ENCODE measurements at places on chromosomes 1 and 21.

DNA sequence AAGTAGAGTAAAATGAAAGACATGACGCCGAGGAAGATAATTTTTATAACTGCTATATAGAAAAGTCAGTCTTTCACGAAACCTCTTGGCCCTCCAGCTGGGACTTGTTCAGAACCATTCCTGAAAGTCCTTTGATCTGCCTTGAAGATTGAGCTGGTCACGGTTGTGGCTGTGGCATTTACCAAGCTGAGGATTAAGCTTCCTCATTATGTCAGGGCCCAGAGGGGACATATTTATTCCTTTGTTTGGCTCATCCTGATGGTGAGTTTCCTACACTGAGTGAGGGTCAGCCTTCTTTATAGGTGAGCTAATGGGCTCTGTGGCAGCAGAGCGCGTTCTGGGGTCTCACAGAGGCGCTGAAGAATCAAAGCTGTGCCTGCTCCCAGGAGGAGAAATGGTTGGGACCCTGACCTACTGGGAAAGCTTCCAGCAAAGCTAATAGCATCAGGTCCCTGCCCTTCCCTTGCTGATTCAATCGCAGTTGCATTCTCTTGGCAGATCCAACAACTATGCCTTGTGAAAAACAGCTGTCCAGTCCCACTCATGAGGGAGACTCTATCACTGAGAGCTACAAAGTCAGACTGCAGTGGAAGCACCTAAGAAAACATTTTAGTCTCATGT lies 43.2 kb upstream of the PBX1 start:
- no peak for DNase-seq

- no peak for DNase-seq
Measured at GRCh38 chr1:227794817-227795192, 20.7 kb upstream of the PRSS38 start.

DNA sequence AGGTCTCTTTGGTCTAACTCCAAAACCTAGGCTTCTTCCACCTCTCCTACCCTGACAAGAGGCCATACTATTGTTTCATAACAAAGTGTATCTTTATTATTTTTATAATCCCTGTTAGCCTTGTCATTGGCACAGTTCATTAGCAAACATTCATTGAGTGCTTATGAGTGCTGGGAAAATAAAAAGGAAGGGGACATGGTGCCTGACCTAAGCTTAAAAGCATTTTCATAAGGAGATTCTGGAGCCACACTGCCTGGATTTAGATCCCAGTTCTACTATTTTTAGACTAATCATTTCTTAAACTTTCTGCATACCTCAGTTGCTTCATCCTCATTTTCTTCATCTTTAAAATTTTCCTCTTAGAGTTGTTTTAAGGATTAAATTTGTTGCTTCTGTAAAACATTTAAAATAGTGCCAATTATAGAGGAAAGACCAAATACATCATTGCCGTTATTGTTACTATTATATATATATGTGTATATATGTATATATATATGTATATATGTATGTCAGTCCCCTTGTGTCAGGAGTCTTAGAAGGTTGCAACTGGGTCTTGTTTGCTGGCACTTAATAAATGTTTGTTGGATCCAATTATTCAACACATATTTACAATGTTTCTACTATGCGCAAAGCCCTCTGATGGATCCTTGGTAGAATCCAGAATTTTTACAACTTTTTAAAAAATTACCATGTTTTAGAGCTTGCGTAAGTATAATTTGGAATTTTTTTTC lies 250.9 kb upstream of the SGIP1 start:
- no peak for DNase-seq

DNA sequence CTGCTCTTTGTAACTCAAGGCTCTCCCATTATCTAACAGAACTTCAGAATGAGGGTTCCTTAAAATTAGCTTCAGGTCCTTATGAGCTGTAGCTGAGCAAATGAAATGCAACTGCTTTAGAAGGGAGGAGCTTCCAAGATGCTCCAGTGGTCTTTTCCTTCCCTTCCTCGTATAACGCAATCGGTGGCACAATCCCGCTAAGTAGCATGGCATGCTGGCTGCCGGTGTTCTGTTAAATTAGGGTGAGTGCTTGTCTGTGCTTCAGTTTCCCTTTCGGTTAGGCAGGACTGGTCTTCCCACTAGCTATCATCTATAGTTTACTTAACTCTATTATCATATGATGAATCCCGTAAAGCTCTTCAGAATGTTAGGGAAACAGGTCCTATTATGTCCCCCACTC lies 917 bp downstream of the KIAA0040 start:
- DNase-seq, result peak; percentile 39

- DNase-seq, result peak; percentile 58
Measured at GRCh38 chr1:145837656-145838055, 7.8 kb upstream of the NUDT17 start.

- DNase-seq, result peak; percentile 70
Measured at GRCh38 chr1:67688526-67689219, 3.7 kb downstream of the GADD45A start.

- no peak for DNase-seq
Measured at GRCh38 chr1:172775606-172776005, 116.7 kb downstream of the FASLG start.

- DNase-seq, result no peak
Measured at GRCh38 chr1:89008511-89008910, 14.2 kb downstream of the GBP3 start.

DNA sequence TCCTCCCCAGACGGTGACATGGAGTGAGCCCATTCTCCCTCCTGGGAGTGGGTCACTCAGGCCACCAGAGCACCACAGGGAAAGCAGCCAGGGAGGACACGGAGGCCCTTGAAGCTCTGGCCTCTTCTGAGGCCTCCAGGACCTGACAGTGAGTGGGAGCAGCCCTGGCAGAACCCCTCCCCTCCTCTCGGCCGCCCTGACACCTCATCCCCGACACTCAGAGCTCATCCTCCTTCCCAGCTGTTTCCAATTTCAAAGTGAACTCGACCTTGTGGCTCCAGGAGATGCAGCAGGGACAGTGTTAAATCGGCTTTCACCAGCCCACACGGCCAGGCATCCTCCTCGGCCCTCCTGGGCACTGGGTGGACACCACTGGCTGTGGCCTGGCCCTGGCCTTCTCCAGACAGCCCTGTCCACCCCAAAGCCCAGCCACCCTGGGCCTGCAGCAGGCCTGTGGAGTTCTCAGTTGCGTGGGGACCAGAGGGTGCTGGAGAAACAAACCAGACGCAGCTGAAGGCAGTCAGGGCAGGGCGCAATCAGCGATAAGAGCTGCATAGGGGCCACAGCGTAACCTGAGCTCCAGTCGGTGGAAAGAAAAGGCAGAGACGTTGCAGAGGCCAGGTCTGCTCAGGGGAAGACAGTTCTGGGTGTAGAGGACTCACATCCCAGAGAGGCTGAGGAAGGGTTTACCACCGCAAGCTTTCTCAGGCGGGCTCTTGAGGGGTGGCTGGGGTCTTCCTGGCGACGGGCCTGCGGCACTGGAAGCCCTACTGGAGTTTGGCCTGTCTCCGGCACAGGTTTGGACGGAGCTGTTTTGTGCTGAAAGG lies 27.1 kb downstream of the FTCD start:
- DNase-seq, result no peak

DNA sequence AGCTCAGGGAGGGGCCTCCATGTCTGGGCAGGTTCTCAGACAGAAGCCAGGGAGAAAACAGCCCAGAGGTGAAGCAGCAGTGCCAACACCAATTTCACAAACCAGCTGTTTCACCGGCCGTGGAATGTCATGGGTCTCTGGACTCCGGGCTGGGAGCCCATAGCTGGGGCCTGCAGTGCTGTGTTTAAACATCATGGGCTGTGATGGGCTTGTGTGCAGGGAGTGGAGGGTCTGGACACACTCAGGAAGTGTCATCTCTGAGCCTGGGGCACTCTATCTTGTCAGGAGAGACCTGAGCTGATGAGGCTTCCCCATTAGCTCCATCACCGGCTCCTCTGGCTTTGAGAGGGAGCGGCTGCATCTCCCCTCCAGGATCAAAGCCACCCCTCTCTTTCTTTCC lies 173.6 kb upstream of the IGSF21 start:
- DNase-seq, result no peak

GRCh38 chr1:175073633-175074032 lies 6.0 kb downstream of the TNN start:
- DNase-seq, result no peak

DNA sequence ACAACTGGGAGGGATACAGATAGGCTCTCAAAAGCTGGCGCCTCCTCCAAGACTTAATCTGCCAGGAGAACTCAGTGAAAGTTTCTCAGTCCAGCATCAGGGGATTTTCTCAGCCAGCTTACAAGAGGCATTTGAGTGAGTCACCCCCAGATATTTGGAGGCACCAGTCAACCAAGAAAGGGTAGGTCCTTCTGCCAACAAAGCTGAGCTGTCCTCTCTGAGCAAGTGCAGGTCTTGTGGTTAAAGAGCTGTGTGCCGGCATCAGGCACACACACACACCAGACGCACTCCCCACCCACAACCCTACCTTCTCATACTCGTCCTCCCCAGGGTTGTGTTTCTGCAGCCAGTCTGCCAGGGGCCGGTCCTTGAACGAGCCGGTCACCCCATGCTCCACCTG lies 27.0 kb upstream of the PPP1R15B start:
- DNase-seq, result no peak

DNA sequence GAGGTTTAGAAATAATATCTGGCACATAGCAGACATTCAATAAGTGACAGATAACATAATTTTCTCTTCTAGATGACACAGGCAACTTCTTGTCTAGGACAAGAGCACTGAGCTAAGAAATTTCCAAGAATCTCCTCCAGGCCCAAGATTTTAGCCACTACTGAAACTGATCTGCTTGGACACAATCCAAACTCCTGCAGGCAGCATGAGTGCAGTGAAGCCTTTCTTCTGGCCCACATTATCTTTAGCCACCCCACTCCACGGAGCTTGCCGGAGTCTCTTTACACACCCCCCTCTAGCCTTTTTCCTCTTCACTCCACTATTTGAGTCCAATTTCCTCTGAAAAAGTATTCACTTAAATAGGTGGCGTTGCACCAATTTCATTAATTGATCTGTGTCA lies 142.9 kb upstream of the DUSP10 start:
- DNase-seq, result no peak

- DNase-seq, result no peak
Measured at GRCh38 chr1:47672622-47673021, 234.8 kb downstream of the FOXD2 start.

- no peak for DNase-seq
Measured at GRCh38 chr1:246302251-246302625, 204.8 kb downstream of the SMYD3 start.

- no peak for DNase-seq
Measured at GRCh38 chr21:36756527-36756926, 57.6 kb downstream of the SIM2 start.

DNA sequence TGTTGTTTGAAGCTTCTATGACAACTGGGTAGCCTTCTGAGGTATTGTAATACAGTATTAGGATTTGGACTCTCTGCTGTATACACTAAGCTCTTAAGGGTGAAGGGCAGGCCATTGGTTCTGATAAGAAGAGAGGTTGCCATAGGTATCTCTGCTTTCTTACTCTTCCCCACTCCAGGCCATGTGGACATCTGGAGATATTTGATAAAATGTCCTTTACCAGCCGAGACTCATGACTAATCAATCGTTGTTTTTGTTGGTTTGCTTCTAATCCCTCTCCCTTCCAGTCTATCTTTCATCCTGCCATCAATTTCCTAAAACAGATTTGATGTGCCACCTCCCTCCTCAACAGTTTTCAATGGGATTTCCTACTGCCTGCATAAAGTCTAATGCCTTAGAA lies 64.6 kb upstream of the WDR26 start:
- DNase-seq, result no peak

DNA sequence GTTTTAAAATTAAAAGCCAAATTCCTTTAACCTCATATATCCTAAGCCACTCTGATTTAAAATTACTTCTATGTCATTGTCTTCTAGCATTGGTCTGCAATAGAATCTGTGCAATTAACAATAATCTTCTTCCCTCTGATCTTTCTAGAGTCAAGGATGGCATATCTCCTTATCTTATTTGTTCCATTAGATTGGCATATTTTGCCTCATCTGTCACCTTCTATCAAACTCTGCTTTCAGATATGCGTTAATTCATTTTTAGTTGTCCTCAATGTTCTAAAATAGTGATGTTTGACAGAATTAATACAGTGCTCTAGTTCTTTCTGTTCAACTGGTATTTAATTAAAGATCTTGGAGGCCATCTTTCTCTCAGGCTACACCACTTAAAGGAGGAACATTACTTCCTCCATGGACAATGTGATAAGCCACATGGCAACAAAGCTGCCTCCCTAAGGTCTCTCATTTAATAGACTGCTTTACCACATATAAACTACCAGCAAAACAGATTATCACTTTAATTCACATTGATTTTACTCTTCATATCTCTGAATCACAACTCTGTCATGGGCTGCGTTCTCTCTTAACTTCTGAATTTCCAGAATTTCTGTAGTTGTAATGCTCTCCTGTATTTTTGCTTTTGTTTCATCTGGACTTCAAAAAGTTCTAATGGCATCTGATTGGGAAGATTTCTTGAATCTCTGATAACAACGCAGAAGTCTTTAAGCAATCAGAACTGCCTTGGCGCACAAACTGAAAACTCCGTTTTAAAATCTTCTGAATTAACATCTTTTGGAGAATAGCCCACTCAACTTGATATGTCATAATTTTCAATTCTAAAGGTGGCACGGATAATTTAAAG lies 2.8 kb downstream of the NRIP1 start:
- DNase-seq, result no peak

GRCh38 chr21:46376856-46377453 lies 53.0 kb downstream of the PCNT start:
- DNase-seq, result no peak

GRCh38 chr1:200626853-200627534 lies 6.4 kb upstream of the KIF14 start:
- no peak for DNase-seq

- DNase-seq, result no peak
Measured at GRCh38 chr21:14243874-14244273, 27.9 kb downstream of the RBM11 start.

DNA sequence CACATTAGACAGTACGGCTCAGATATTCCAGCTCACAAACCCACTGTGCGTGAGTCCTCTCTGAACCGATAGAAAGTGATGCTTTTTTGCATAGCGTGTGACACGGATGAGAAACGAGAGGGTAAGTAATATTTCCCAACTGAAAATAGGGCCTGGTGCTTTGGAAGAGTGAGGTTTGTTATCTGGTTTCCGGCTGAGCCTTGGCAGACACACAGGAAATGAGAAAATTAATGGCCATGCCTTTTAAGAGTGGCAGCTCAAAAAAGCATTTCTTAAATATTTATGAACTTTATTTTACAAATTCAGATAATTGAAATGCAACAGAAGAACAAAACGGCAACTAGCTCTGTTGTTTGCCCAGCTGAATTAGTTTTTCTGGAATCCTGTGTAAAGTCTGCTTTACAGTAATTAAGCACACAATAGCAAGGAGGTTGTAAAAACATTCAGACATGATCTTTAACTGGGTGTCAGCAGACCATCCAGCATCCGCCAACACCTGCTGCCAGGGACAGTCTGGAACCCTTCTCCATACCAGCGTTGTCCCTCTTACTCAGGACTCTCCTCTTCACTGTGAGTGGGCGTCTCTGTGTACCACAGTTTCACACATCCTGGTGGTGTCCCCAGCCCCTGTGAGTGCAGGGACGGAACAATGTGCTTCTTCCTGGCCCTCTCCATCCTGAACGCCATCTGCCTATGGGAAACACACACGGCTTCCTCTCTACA lies 155.4 kb downstream of the PGBD5 start:
- DNase-seq, result no peak

- peak; percentile 18 for DNase-seq
Measured at GRCh38 chr1:241992734-241993133, 6.2 kb downstream of the MAP1LC3C start.

- no peak for DNase-seq
Measured at GRCh38 chr1:159831412-159832141, 4.9 kb downstream of the SLAMF8 start.
